ENCODE measurements at places on chromosomes 2 and 18.

DNA sequence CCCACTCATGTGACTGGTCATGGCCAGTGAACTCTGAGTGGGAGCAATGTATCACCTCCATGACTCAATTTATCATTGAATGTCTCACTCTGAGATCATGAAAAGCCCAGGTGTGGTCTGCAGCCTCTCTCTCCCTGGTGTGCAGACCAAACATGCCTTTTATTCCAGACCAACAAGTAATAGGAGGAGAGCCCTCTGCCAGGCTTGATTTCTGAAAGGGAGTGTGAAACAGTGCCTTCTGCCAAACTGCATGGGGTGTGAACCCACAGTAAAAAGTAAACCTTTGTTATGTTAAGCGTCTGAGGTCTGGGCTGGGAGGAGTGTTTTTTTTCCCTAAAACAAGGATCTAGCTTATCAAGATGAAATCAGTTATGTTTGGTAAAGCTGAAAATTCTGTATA lies 601.2 kb downstream of the ADCYAP1 start:
- no peak for DNase-seq

- DNase-seq = no peak
Measured at GRCh38 chr2:63048367-63049171, 2.1 kb upstream of the OTX1 start.

GRCh38 chr2:26018184-26019055 lies 15.5 kb upstream of the RAB10 start:
- peak; percentile 83 for DNase-seq

- DNase-seq = no peak
Measured at GRCh38 chr18:318791-319291, 51.0 kb upstream of the THOC1 start.

DNA sequence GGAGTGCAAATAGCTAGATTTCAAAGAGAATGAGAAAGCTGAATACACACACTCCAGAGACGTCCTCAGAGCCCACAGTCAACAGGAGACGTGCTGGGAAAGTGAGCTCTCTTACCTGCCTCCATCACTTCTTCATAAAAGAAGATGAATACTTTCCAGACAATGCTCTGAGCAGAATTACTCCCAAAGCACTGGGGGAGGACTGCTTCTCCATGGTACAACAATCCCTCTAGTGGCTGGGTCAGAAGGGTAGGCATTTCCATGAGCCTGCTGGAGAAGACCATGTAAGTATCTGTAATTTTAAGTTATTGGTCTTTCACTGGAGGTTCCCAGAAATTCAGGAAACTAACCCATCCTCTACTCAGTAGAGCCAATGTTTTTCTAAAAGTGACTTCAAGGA lies 190.3 kb downstream of the RBM43 start:
- no peak for DNase-seq

DNA sequence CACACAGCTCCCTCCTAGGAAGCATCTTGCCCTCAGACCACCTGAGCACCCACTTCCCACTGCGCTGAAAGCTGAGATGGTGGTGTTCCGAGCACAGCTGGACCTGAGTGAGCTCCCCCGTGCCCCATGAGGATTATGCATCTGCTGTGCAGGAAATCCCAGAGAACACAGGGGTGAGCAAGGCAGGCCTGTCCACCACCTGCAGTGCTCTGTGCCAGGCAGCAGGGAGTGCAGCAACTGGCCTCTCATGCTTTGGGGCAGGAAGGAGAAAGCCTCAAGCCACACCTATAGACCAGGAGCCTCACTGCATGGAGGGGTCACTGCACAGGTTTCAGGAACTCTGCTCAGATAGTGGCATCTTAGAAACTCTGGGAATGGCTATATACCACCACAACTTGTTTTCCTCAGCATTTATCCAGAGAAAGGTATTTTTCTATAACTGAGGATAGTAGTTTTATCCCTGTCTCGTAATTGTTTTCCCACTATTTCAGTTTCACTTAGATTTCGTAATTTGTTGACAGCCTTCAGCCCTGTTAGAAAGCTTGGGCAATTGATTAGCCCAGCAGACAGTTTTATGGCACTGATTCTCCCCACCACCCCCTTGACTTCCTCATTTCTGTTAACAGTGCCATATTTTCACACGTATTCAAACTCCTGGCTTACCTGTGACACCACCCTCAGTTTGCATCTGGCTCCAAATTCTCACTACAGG lies 144.3 kb upstream of the DAPL1 start:
- no peak for DNase-seq

GRCh38 chr2:70894765-70895164 lies 40.9 kb upstream of the ATP6V1B1 start:
- DNase-seq = no peak

GRCh38 chr2:53938904-53939303 lies 31.9 kb downstream of the PSME4 start:
- DNase-seq = no peak

GRCh38 chr2:17981936-17982335 lies 103.5 kb downstream of the KCNS3 start:
- DNase-seq = no peak

GRCh38 chr2:47656715-47657600 lies 126.0 kb upstream of the MSH6 start:
- DNase-seq = no peak

- DNase-seq = no peak
Measured at GRCh38 chr2:114753145-114753544, 310.7 kb downstream of the DPP10 start.

GRCh38 chr2:45750484-45750883 lies 99.0 kb downstream of the PRKCE start:
- no peak for DNase-seq

- DNase-seq = no peak
Measured at GRCh38 chr2:215397632-215398341, 38.1 kb downstream of the FN1 start.

GRCh38 chr2:58039170-58039611 lies 7.4 kb upstream of the VRK2 start:
- DNase-seq = no peak

GRCh38 chr18:23291456-23292205 lies 156.3 kb downstream of the CABLES1 start:
- DNase-seq = no peak

- no peak for DNase-seq
Measured at GRCh38 chr2:215796140-215796855, 217.1 kb downstream of the MREG start.

- no peak for DNase-seq
Measured at GRCh38 chr2:144759746-144760145, 239.8 kb upstream of the ZEB2 start.

GRCh38 chr2:197675246-197675645 lies at the start of gene RFTN2:
RFTN2 (minus strand) TSS chr2:197675587; CDS start chr2:197675458, 129 bp downstream.
- DNase-seq = no peak

- DNase-seq = peak; percentile 81
Measured at GRCh38 chr2:28717339-28717758, 34.3 kb upstream of the PPP1CB start.

DNA sequence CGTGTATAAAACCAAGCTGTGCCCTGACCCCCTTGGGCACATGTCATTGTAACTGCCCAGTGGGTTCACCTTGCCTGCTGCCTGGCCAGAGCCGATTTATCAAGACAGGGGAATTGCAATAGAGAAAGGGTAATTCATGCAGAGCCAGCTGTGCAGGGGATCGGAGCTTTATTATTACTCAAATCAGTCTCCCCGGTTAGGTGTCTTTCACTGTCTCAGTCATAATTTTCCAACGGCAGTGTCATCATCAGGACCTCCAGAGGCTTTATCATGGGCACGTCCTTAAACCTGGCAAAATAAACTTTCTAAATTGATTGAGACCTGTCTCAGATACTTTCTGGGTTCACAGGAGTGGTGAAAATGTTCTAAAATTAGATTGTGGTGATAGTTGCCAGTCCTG lies 29.6 kb upstream of the PGAP1 start:
- DNase-seq = no peak

DNA sequence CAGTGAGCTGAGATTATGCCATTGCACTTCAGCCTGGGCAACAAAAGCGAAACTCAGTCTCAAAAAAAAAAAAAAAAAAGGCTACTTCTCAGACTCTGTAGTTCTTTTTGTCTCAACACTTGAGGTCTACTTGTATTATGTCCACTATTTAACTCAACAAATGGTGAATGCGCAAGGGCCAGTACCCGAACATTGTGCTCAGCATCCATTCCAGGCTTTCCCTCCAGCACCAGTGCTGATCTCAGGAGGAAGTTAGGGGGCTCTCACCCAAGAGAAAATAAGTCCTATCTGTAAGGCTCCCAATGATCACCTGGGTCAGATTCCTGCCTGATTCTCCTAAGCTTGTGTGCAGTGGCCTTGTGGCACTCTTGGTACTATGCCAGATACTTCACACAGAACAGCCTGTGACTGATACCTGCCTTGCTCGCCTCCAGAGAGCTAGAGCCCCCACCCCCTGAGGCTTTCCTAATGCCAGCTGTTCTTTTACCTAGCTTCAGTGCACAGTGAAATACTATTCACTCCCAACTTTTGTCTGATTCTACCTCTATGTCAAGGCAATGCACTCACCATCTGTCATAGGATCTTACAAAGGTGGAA lies 74.9 kb downstream of the INO80D start:
- DNase-seq = no peak

GRCh38 chr2:220241423-220241822 lies 614.0 kb downstream of the SLC4A3 start:
- no peak for DNase-seq

GRCh38 chr18:58789876-58790240 lies 74.8 kb upstream of the ZNF532 start:
- no peak for DNase-seq

DNA sequence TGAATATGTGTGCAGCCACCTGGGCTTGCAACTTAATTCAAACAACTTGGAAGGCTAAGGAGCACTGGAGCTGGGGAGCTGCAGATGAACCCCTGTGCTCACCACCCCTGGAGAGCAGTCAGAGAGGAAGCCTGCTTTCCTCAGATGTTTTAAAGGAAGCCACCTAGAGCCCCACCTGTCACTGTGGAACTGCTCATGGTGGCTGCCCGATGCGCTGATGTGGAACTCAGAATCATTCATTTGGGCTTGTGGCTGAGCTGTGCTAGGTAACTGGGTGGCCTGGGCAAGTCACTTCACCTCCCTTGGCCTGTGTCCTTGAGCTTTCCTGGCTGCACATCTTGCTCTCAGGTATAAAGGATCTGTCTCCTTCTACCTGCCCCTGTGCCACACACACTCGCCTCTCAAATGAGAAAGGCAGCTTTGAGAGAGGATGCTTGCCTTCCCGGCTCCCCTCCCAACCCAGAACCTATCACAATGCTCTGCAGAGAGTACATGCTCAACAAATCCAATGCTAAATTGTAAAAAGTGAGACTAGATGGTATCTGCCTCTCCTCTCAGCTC lies 41.3 kb downstream of the BCL11A start:
- DNase-seq = no peak

DNA sequence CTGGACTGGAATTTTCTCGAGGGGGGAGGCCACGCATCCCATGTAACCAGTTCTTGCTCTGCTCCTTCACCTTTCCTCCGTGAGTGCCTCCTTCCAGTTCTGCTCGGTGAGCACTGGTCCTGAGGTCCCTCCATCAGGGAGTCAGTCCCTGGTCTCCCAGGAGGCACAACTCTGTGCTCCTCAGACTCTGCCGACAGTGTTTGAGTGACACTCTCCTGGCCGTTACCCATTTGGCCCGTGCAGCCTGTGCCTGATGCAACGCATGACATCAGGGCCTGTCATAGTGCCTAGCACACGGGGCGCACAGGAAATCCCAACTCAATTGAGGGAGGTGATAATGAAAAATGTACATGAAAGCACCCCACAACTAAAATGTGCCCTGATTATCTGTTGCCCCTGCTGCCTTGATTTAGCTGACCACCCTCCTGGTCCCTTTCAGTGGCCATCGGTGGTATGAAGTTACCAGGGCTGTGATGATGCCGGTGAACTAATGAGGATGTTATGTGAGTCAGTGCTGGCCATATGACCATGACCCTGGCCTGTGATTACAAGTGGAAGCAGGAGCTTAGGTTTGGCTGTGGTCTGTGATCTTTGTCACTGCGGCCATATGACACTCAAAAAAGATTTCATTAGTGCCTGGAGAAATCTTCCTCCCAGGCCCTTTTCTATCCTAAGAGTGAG lies 144.6 kb downstream of the TDRD15 start:
- peak; percentile 37 for DNase-seq

GRCh38 chr2:20106746-20107145 lies 55.3 kb upstream of the LAPTM4A start:
- peak; percentile 83 for DNase-seq

DNA sequence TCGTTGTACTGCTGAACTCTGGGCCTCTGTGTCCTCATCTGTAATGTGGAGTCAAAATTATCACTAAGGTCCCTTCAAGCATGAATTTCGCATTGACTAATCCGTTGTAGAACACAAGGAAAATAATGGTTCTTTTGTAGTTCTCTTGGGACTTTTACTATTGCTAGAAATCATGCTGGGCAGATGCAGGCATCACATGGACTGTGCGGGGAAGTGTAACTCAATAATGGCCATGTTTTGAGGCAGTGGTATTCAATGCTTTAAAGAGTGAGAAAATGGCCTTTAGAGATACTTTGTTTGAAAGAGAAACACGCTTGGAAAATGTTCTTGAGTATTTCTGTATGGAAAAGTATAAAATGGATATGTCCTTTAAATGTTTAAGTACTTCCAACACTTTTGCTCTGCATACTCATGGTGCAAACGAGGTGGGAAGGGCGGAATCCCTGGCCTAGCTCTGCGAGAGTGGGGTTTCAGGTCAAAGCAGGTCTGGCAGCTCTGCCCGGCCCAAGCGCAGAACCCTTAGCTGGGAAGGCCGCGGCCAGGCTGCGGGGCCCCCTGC lies 117.3 kb upstream of the MSTN start:
- DNase-seq = no peak

GRCh38 chr2:5401115-5401657 lies 291.0 kb upstream of the SOX11 start:
- DNase-seq = no peak

DNA sequence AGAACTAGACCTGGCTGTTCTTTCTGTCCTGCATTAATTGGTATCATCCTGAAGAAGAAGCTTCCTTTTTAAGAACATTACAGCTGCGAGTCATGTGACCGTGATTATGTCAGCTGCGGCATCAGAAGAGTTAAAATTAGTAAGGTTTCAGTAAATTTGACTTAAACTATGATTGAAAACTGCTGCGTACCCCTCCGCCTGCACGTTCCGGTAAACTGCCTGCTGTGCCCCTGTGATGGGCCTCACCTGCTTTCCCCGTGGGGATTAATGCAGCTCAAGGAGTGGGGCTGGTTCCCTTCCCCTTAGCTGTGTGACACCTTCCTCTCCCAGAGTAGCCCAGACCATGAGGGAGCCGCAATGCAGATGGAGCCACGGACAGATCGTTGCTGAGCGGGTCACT lies 36.1 kb upstream of the MYO3B start:
- DNase-seq = no peak

DNA sequence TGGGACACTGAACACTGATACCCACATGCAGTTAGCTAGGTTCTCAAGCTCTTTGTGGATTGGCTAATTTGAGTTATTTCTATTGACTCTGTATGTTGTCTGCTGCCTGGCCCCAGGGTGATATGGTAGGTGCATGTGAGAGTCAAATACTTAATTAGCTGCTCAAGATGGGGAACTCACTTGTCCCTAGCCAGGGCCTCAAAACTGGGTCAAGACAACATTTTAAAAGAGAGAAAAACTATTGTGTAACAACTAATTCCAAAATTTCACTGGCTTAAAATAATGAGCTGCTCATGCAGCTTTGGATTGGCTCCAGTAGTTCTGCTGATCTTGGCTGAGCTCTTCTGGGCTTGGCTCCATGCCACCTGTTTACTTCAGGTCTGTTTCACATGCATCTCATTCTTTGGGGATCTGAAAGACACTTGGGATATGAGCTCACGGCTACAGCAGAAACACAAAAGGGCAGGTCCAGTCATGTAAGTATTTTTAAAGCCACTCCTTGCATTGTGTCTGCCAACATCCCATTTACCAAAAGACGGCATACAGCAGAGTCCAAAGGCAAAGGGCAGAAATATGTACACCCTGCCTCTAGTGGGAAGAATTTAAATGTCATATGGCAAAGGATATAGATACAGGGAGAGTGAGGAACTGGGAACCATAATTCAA lies 716.8 kb downstream of the SUCLG1 start:
- DNase-seq = no peak
